ENCODE measurements at places on chromosomes 5 and 9.
A peak's percentile ranks its signal among the peaks of the same experiment; 100 is the strongest.

- no peak for DNase-seq
These were observed 9.3 kb downstream of the SCAMP1 start for GRCh38 chr5:78369680-78370079.

DNA sequence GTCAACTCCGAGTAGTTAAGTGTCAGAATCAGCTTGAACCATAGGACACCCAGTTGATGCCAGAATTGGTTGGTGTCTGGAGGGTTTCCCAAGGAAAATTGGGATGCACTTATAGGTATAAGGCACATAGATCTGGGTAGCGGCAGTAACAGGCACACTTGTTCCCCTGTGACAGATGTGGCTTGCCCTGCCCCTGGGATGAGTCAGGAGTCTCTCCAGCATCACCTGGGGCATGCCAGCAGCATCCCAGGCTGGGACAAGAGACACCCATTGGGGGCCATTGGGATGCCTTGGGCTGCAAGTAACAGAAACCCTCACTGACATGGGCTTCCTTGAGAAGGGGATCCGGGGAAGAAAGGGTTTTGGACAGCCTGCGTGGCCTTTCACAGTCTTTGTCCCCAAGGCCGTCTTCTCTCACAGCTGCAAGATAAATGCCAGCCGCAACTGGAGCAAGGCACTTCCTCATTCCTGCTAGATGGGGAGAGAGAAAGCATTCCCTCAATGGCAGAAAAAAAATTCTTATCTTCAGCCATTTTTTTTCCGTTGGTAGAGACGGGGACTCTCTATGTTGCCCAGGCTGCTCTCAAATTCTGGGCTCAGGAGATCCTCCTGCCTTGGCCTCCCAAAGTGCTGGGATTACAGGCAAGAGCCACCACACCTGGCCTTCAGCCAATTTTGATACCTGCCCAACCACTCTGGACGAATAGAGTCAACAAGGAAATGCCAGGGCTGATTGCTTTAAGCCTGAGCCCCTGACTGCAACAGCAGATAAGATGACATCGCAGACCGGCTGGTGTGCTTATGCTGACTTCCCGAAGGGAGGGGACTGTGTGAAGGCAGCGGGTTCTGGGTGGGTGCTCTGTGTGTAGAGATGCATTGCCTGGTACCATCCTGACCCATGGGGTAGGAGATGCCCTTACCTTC is 13.3 kb upstream of the RNF130 start:
- no peak for DNase-seq

DNA sequence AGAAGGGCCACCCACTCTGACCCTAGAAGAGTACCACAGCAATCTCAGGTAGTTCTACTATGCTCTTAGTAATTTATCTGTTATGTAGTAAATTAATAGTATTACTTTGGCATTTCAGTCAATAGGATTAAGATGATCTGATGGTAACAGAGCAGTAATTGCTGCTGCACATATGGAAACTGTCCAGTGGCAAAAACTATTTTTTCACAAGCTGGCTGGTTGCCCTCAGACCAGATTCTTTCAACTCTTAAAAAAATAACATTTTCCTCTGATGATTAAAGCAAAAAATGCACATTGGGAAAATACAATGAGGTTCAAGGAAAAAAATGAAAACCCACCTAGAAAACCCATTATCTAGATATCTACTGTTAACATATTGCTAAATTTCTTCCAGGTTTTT is 19.7 kb downstream of the GLRA1 start:
- no peak for DNase-seq

- DNase-seq: no peak
These were observed 15.1 kb downstream of the TCF7 start for GRCh38 chr5:134129411-134130238.

GRCh38 chr5:79189439-79190234 is 46.3 kb upstream of the JMY start:
- peak; percentile 8 for DNase-seq

GRCh38 chr5:139841549-139841948 is 45.9 kb downstream of the PSD2 start:
- no peak for DNase-seq

GRCh38 chr5:132224716-132225115 is 2.9 kb downstream of the P4HA2 start:
- no peak for DNase-seq

GRCh38 chr9:700365-701282 is 140.9 kb upstream of the DMRT1 start:
- no peak for DNase-seq

- DNase-seq: no peak
These were observed 7.2 kb downstream of the CYFIP2 start for GRCh38 chr5:157273131-157273556.

DNA sequence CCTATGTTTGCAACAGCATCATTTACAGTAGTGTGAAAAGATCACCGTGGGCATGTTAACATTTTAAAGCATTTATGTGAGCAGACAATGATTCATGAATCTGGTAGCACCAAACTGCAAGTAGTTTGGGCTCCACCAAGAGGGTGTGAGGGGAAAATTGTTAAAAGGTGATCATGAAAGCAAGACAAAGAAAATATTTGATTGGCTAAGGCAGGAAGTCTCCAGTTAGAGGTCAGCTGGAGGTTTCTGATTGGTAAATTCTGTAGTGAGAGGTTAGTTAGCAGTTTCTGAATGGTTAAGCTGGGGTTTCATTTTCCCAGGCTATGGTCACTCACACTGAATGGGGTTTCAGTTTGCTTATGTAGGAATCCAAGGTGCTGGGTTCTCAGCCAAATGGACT is 13.5 kb upstream of the DRD1 start:
- DNase-seq: no peak

DNA sequence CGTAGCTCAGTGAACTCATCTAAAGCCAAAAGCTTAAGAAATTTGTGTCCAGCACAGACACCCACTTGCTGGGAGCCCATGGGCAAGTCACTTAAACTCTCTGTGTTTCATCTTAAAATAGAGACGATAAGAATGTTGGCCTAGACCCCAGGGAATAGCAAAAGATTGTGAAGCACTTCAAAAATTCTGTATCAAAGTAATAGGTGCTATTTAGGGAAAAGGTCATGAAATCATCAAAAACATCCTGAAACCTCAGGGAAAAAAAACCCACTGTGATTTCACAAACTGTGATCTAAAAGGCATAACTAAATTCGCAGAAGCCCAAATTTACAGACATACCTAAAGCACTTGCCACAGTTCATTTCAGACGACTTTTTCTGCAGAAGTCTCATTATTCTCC is 278.3 kb downstream of the NR2F1-AS1 start:
- DNase-seq: no peak

DNA sequence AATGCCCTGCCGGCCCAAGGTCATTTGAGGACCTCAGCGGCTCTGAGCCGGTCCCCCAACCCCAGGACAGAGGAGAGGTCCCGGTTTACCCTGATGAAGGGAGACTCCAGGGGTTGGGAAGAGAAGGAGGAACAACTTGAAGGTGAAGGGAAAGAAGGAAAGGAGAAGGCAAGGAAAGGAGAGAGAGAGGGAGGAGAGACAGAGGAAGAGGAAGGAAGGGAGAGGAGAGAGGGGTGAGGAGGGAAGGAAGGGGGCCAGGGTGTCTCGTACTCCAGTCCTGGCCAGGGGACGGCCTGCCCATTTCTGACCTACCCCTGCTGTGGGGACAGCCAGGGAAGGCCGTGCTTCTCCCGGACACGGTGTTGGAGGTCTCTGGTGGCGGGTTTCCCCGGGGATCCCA is 1.9 kb downstream of the PRRX2 start:
- DNase-seq: no peak

GRCh38 chr9:1879501-1879900 is 135.6 kb upstream of the SMARCA2 start:
- no peak for DNase-seq

DNA sequence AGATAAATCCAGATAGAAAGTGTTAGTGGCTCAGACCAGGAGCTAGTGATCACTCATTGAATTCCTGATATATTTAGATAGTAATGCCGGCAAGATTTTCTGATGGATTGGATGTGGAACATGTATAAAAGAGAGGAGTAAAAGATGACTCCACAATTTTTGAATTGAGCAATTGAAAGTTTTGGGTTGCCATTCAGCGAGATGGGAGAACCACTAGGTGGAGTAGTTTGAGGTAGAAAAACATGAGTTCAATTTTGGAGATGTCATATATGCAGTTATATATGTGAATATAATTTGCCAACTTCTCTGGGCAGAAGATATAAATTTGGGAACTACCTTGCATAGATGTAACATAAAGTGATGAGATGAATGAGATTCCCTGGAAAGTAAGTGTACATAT is 502.5 kb upstream of the SEMA6A start:
- DNase-seq: no peak

DNA sequence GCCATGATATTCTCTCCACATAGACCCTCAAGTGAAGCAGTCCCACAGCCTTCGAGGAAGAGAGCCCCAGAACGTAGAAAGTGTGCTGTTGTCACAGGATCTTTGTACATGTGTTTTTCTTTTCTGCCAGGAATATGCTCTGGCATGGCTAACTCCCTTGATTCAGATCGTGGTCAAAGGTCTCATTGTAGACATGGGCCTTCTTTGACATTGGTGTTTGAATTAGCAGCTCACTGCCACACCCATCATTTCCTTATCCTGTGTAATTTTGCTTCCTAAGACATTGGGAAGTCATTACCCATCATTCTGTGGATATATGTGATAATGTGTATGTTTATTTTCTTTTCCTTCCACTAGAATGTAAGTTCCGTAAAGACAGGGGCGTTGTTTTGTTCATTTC is 25.5 kb downstream of the MTRR start:
- DNase-seq: no peak

- no peak for DNase-seq
These were observed 44.4 kb upstream of the AFAP1L1 start for GRCh38 chr5:149227168-149227826.

GRCh38 chr5:142722146-142722545 is 36.3 kb upstream of the FGF1 start:
- no peak for DNase-seq

- peak; percentile 57 for DNase-seq
These were observed 24.4 kb upstream of the SYNPO start for GRCh38 chr5:150616024-150616470.

GRCh38 chr9:28064241-28064815 is 491.0 kb upstream of the C9orf72 start:
- no peak for DNase-seq

GRCh38 chr5:114010362-114010761 is 351.5 kb upstream of the KCNN2 start:
- DNase-seq: no peak

GRCh38 chr5:124524552-124525232 is 221.7 kb downstream of the ZNF608 start:
- no peak for DNase-seq

DNA sequence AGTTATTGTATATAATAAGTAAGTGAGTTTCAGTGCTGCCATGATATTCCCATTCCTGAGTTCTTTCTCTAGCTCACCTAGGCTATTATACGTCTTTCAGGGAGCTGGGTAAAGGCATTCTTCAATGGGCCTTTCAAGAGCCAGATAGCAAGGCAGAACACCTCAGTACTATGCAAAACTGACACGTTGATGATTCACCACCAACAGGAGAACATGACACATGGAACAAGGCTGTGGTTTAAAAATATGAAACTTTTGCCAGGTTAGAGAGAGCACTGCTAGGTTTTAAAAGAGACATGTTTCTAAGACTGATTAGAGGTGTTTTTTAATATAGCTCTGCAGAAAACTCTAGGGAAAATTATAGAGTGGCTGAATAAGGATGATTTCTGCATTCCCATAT is 95.9 kb downstream of the UGCG start:
- DNase-seq: no peak

DNA sequence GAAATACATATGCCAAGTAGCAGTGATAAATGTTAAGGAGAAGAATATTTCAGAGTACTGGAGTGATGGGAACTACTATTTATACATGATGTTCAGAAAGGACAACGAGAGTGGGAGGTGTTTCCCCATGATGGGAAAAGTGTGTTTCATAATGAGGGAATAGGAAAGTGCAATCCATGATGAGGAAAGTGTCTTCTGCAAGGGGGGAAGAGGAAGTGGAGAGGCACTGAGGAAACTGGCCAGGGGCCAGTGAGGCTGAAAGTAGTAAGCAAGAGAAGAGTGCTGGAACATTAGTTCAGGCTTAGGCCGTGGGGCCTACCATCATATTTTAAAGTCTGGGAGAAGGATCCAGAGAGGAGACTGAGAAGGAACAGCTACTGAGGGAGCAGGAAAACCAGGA is 327.2 kb downstream of the SLF1 start:
- DNase-seq: no peak

GRCh38 chr5:57601996-57602395 is 119.4 kb upstream of the ACTBL2 start:
- DNase-seq: no peak

DNA sequence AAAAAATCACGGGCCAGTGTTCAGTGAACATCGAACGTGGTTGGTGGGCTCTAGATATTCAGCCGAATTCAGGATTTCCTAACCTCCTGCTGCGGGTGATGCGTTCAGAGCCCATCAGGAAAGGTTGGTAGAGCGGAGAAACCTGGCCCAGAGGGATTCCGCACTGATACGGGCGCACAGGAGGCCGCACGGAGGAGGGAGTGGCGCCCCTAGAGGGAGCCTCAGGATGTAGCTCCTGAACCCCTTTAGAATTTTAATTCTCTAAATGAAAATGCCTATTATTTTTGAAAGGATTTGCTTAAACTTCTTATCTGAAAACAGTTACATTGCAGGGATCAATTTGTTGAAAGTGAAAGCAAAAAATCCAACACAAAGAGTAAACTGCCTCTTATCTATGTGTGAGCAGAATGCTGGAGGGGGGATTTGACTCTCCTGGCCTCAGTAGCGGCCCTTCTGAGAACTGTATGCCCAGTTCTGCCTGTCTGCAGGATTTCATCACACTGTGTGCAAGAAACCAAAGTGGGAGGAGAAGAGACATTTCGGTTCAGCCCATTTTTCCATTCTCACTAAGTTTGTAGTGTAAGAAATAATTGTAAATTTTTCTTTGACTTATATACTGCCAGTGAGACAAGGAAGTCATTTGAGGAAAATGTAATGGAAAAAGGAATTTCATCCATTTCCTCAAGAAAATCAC is 75.9 kb downstream of the TENT4A start:
- no peak for DNase-seq

DNA sequence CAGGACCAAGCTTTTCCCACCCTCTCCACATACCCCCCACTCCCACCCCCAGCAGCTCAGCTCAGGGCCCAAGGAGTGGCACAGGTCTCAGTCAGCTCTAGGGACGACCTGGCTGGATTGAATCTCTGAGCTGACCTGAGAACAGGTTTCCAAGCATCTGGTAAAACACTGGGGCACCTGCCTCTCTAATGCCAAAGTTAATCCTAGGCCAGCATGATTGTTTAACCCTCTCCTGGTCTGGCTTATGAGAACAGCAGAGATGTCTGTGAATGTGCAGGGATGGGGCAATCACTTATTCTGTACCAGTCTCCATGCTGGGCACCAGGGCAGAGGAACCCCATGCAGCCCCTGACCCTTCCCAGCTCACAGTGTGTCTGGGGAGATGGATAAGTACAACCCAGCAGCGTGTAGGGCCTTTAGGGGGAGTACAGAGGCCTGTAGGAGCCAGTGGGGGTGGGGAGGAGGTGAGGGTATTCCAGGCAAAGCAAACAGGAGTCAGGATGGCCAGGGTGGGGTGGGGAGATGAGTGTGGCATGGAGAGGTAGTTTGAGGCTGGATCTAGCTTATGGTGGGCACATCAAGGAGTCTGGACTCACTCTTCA is 678 bp upstream of the KIF12 start:
- peak; percentile 70 for DNase-seq
